Hematopoietic multipotent progenitor cell treated with erythropoietin and hydrocortisone succinate and interleukin-3 and kit ligand, for 17 days (in vitro differentiated cells): ENCODE measurements at places on chromosomes 6 and 20.

GRCh38 chr6:30793521-30794194 is 49.3 kb upstream of the IER3 start:
- no peak for DNase-seq

GRCh38 chr6:36755435-36756348 is 58.1 kb downstream of the RAB44 start:
- DNase-seq = peak; percentile 24

GRCh38 chr20:34549291-34549928 is 9.1 kb upstream of the MAP1LC3A start:
- peak; percentile 60 for DNase-seq

- DNase-seq = no peak
Observed at GRCh38 chr20:55805138-55805537, 200.2 kb downstream of the CBLN4 start.

DNA sequence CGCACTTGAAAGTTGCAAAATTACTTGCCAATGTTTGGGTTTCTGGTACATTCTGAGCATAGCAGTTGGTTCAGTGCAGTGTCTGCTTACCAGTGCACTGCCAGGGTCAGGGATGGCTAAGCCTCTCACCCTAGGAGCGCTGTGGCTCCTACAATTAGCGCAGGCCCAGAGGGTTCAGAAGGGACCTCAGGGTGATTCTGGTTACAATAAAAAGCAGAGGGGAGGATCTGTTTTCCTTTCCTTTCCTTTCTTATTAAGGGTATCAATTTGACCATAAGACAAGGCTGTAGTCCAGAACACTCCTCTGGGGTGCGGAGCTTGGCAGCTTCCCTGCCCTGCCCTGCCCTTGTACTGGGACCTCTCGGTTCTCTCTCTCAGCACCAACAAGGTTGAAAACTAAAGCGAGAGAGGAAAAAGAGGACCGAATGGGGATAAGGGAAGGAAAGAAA is 2.6 kb downstream of the MAFB start:
- DNase-seq = no peak

DNA sequence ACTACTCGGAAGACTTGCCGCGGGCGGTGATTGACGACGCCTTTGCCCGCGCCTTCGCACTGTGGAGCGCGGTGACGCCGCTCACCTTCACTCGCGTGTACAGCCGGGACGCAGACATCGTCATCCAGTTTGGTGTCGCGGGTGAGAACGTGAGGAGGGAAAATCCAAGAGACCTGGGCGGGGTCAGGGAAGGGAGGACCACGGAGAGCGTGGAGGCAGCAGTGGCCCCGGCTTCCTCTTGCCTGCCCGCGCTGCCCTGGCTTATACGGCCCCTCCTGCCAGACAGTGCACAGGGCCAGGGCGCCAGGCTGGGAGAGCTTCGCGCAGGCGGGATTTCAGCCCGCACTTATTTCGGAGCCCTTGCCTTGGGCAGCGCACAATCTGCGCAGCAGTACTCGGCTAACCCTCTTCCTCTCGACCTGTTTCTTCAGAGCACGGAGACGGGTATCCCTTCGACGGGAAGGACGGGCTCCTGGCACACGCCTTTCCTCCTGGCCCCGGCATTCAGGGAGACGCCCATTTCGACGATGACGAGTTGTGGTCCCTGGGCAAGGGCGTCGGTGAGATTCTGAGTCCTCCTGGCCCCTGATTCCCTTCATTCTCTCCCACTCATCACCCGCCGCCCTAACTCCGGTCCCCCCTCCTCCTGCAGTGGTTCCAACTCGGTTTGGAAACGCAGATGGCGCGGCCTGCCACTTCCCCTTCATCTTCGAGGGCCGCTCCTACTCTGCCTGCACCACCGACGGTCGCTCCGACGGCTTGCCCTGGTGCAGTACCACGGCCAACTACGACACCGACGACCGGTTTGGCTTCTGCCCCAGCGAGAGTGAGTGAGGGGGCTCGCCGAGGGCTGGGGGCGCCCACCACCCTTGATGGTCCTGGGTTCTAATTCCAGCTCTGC is 2.0 kb downstream of the MMP9 start:
- DNase-seq = no peak
